ENCODE measurements at places on chromosomes 13 and 19.

GRCh38 chr19:19348266-19348665 is 27.6 kb downstream of the MAU2 start:
- no peak for DNase-seq

DNA sequence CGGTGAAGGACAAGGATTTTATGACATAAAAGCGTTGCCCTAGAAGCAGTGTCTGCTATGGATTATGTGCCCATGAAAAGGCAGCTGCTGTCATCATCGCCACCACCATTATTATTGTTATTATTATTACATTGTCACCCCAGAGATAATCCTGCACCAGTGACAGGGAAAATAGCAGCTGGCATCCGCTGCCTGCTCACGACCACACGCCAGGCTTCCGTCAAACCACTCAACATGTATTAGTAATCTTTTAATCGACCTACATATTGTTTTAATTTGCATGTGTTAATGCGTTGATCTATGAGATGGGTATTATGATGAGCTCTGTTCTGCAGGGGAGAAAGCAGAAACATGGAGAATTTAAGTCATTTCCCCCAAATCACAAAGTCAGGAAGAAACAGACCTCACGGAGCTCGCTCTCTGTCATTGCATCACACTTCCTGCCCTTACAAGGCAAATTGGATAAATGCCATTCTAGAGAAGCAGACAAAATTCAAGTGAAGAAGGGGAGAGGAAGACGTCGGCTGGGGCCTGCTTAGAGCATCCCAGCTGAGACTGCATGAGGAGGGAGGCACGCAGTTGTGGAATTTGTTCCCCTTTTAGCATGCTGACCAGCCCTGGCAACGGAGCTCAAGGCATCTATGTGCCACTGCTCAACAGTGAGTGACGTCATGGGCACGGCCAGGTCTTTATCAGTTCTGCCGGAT is at the start of gene FFAR3:
Gene FFAR3, plus strand, starts transcription at position 594 of the 707 bp plus-strand sequence. CDS start 431 bp downstream, outside the sequence.
- no peak for DNase-seq

GRCh38 chr19:31356587-31357314 is 7.5 kb upstream of the TSHZ3 start:
- peak; percentile 75 for DNase-seq

DNA sequence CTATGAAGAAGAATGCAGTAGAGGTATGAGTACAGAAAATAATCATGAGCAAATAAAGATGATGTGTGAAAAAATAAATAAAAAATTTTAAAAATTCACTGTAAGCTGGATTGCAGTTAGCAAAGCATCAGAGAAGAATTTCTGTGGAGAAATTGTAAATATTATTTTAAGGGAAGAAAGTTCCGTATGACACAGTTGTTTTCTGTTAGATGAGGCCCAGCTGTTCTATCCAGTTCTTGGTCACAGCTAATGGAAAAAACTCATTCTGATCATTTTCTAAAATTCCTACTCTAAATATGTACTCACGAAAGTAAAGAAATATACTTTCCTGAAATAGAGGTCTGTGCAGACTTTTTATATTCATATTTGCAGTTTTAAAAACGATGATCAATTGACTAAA is 578.8 kb downstream of the DCT start:
- no peak for DNase-seq

DNA sequence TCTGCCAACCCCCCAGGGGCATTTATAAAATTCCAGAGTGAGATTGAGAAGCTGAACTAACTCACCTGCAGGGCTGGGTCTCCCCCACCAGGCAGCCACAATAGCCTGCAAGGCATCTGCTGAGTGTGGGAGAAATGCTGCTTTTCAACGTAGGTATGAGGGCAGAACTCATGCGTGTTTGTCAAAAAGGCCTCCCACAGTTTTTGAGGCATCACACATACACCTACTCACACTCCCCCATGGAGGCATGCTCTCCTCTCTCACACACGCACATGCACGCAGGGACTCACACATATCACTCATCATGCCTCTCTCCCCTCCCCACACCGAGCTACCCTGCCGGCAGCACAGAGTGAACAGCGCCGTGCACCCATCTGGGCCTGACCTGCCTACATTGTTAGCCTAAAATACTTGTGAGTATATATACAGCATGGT is 390.5 kb downstream of the FGF9 start:
- peak; percentile 64 for DNase-seq

All from stimulated activated naive CD8-positive, alpha-beta T cell treated with anti-CD3 and anti-CD28 coated beads, Interleukin-15, amount 100 ng/mL, for 72 hours (primary cell).